ENCODE measurements at places on chromosomes 2 and 18. TPM values are rescaled to one million over a fixed set of nuclear protein-coding genes. Genes with fewer than 3 reads are reported as not detected.

The IL18RAP gene
- not detected for total RNA-seq

The C1D gene
- total RNA-seq, result 29.6 TPM

The POTEI gene
- total RNA-seq, result 0.56 TPM

The INHBB gene
- 0.16 TPM for total RNA-seq

The EIF2AK3 gene
- 23.2 TPM for total RNA-seq

The IL1R2 gene
- total RNA-seq, result not detected

The ABCG5 gene
- total RNA-seq, result not detected

The IL36A gene
- not detected for total RNA-seq

The ANKRD30B gene
- total RNA-seq, result not detected

The NUP35 gene
- 62.4 TPM for total RNA-seq

The KLF7 gene
- 11.1 TPM for total RNA-seq

The DCAF17 gene
- total RNA-seq, result 37.3 TPM

The MC4R gene
- not detected for total RNA-seq

The E2F6 gene
- 30.2 TPM for total RNA-seq

The CTDP1 gene
- total RNA-seq, result 51.6 TPM

DNA sequence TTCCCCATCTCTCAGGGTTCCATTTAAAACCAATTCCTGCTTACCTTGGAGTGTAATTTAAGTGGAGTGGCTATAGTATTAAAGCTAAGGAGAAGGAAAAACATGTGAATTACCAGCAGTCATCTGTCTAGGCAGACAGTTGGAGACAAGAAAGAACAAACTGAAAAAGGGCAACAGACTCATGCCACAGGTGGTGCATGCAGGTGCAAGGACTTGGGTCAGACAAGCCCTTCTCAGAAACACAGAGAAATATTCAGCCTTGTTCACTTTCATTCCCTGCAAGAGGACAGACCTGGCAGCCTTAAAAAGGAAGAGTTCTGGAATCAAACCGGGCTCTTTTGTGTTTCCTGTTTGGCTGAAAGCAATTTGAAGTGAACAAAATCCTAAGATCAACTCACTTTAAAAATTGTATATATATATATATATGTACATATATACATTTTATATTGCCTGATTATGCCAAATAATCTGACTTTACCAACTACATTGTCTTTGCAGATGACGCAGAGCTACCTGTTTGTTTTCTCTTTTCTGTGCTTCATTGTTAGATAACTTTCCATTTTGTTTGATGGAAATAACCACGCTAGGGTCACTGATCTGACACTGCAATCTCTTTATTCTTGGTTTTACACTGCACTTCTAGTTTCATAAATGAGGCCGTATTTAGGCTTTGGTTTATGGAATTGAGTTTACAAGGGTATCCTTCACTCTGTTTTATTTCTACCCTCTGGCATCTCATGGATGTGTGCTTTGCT, 35.1 kb upstream of the VPS54 start:
- no peak for DNase-seq

- no peak for DNase-seq
These were observed 5.5 kb downstream of the MSGN1 start for GRCh38 chr2:17821535-17822444.

DNA sequence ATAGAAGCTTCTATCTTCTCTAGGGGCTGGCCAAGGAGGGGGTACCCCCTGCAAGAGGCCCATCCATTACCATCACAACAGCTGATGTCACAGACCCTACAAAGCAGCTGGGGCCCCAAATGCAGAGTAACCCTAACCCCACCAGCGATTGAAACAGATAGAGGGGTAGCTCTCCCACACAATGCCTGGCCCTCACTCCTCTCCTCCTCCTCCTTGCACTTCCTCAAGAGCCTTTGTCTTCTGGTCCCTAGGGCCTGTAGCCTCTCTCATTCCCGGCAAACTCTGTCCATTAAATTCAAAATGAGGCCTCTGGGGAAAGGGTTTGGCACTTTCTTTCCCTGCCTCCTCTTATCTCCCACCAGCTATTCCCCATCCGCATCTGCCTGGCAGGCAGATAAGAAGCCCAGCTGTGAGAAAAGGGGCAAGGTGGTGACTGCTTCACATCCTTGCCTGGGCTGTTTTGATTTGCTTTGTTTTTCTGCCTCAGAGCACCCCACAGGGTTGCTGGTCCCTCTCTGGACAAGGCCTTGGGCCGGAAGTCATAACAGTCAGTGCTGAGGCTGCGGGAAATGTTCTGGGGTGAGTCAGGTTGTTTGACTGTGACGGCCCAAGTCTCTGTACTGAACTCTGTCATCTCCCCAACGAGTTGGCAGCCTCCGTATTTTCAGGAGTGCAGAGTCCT, 26.1 kb upstream of the CYP26B1 start:
- peak; percentile 15 for DNase-seq

- peak; percentile 72 for DNase-seq
These were observed 74.7 kb upstream of the ETAA1 start for GRCh38 chr2:67322353-67323001.

- DNase-seq, result no peak
These were observed 328.9 kb downstream of the ZEB2 start for GRCh38 chr2:144190908-144191605.

DNA sequence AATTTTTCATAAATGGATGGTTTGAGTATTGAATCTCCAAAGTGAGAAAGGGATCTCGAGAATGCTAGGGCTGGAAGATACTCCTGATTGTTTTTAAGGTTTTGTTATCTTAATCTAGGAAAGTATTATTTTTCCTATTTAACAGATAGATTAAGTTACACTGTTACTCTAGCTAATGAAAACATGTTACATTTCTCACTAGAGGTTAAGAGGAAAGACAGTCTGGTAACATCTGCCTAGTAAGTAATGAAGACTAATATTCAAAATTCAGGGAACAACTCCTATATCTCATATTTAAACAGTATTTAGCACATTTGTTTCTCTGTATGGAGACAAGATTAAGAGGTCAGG, 2.0 kb downstream of the GALNT3 start:
- DNase-seq, result no peak

DNA sequence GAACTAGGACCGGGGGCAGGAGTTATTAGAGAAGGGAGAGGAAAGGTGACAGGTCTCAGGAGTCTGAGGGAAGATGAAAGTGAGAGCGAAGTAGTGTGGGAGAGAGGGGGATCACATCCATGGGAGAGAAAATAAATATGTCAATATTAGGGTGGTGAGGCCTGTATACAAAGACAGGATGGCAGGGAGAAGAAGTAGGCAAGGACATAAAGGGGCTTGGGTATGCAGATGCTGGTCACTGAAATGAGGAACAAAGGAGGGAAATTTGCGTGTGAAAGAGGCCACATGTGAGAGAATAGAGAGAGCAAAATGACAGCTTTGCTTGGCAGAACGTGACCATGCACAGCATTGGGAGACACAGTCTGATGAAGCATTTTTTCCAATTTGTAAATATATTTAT, 13.6 kb downstream of the METAP1D start:
- peak; percentile 61 for DNase-seq

DNA sequence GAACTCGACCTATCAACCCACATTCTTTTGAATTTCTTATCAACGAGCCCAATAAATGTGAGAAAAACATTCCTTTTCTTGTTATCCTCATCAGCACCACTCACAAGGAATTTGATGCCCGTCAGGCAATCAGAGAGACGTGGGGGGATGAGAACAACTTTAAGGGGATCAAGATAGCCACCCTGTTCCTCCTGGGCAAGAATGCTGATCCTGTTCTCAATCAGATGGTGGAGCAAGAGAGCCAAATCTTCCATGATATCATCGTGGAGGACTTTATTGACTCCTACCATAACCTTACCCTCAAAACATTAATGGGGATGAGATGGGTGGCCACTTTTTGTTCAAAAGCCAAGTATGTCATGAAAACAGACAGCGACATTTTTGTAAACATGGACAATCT, 378.2 kb downstream of the STK39 start:
- peak; percentile 25 for DNase-seq

GRCh38 chr2:108969856-108970255, 19.2 kb downstream of the EDAR start:
- no peak for DNase-seq

DNA sequence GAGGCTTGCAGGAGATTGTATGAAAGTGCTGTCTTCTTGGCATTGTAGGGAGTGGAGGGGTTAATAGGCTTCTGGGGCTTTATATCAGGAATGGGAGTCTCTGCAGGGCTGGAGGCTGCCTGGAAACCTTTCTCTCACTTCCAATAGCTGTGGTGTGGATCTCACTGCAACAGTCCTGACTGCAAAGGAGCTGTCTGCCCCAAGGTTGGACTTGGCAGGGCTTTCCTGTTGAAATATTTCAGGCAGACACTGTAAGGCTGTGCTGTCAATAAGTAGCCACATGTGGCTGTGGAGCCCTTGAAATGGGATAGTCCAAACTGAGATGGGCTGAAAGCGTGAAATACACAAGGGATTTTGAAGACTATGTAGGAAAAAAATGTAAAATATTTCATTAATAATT, 399.1 kb upstream of the SPRED2 start:
- DNase-seq, result no peak

DNA sequence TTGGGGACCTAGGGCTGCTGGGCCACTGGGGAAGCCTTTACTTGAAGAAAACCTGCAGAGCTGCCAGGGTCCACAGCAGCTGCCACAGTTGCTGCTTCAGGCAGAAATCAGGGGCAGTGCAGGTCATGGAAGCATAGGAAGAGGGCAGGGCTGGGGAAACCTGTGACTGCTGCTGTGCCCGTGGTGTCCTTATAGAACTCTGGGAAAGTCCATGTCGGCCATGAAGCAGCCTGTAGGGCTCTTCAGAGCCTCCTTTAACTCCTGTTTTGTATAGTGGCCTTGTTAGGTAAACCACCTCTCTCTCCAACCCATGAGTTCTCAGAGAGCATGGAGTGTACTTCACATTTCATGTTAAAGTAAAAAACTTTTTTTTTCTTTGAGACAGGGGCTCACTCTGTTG, 62.1 kb downstream of the SMAD4 start:
- DNase-seq, result no peak

- no peak for DNase-seq
These were observed 82.6 kb downstream of the MAPK4 start for GRCh38 chr18:50642439-50642838.

DNA sequence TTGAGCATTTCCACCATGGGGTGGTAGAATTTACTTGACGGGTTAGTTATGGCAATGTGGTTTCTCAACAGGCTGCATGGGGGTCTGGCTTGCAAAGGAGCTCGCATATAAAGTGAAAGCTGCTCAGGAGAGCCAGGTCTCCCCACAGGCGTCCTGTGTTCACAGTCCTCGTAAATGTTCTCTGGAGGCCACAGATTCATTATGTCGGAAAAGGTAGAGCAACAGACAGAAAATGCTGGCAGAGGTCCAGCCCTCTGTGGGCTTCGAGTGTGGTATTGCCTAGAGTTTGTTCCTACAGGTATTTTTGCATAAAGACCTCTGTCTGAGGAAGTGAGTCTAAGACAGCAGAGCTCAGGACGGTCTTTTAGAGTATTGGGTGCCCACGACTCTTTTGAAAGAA, 96.4 kb downstream of the CDCA7 start:
- DNase-seq, result no peak

DNA sequence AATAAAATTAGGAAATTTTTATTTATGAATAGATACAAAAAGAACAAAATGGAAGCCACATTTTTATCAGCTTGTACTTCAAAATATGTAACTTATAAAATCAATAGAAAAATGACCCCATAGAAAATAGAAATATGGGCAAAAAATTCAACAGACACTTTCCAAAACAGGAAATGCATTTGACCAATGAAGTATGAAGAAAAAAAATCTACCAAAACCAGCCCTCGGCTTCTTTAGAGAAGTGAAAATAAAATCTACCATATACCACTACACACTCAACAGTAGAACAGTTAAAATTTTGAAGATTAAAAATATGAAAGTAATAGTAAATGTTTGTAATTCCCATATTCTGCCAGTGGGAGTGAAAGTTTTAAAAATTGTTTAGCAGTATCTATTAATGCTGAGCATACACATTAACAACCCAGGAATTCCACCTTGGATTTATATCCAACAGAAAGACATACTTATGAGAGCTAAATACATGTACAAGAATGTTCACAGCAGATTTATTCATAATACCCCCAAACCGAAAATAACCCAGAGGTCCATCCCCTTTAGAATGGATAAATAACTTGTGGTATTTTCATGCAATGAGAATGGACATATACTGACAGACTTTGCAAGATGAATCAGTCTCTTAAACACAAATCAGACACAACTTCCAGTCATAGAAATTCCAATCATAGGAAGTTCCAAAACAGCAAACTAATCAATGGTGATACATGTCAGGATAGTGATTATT, 318.0 kb downstream of the FIGN start:
- DNase-seq, result no peak

- DNase-seq, result peak; percentile 60
These were observed 52.8 kb downstream of the CLASP1 start for GRCh38 chr2:121596221-121597080.

GRCh38 chr2:171824086-171824485, 70.0 kb downstream of the SLC25A12 start:
- DNase-seq, result no peak

GRCh38 chr2:221077799-221078198, 494.3 kb downstream of the EPHA4 start:
- no peak for DNase-seq

GRCh38 chr18:1732143-1732542, 827.5 kb downstream of the ADCYAP1 start:
- peak; percentile 8 for DNase-seq

- no peak for DNase-seq
These were observed 11.0 kb upstream of the NBEAL1 start for GRCh38 chr2:203003716-203004115.

GRCh38 chr2:152846697-152847470, 128.5 kb downstream of the ARL6IP6 start:
- no peak for DNase-seq

- no peak for DNase-seq
These were observed 53.7 kb upstream of the PARD3B start for GRCh38 chr2:204491528-204491927.

DNA sequence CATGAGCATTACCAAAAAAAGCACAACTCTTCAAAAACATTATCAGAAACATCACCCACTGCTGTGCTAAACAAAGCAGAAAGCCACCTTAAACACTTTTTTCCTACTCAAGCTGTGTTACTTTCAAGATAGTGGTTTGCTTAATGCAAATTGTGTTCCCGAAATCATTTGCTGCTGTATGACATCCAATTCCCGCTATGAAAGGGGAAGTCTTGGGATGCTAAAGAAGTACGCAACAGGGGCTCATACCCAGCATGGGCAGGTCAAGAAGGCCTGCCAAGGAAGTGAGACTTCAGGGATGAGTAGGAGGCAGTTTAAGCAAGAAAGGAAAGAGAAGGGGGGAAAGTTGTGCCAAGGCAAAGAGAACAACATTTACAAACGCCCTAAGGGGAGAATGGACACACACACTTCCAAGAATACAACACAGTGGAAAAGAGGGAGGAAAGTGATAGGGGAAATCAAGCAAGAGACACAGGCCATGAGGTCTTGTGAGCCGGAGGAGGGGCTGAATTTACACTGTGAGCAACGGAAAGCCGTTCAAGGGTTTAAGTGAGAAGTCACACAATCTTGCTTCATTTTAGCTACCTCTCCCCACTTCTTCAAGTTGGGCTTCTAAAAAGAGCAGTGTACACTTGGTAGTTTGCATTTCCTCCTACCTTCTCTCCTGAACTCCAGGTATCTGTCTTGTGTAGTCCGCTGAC, 4.0 kb downstream of the PTPN2 start:
- DNase-seq, result peak; percentile 31

- no peak for DNase-seq
These were observed 49.0 kb upstream of the BCL2L11 start for GRCh38 chr2:111071600-111072171.

- no peak for DNase-seq
These were observed 51.7 kb downstream of the GFPT1 start for GRCh38 chr2:69335311-69335710.

- DNase-seq, result no peak
These were observed 156.7 kb downstream of the GALNT3 start for GRCh38 chr2:165637396-165637795.

GRCh38 chr18:48820483-48821250, 130.1 kb downstream of the SMAD7 start:
- no peak for DNase-seq

GRCh38 chr2:151056870-151057269, 204.8 kb downstream of the RBM43 start:
- DNase-seq, result no peak
